ENCODE measurements at places on chromosomes 7 and 10.

DNA sequence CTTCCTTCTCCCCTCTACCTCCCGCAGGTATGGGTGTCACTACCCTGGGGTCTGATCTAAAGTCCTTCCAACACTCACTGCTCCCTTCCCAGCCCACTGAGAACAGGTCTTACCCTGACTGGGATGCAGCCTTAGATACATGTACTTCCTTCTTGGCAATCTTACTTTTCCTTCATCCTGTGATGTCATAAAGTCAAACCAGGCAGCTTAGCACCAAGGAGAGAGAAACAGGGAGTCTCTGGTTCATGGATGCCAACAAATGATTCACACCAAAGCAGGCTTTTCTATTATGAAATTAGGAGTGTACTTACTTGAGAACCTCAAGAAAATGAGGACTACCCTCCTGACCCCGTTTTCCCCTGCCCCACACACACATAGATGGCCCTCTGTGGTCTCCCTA is 111.0 kb upstream of the KMT2E start:
- DNase-seq = no peak

DNA sequence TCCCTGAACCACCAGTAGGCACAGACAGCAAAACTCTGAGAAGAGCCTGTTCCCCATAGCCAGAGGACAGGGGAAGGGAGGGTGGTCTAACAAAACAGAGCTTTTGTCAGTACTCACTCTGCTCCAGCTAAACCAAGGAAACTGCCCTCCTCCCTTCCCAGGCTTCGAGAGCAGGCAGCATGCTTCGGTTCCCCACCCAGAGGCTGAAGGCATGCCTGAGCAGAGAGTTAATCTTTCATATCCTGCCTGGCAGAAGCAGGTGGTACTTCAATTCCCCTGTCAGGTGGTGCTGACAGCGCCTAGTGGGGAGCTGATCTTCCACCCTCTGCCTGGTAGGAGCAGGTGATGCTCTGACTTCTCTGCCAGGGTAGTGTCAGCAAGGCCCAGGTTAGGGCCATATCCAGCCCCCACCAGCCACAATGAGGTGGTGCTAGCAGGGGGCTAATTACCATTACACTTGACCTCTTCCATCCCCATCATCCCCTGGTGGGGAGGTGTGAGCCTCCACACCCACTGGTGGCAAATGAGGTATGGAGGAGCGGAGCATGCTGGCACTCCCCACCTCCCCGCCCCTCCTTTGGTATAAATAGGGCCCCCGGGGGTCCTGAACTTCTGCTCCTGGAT is 35.1 kb downstream of the SDK1 start:
- DNase-seq = no peak

DNA sequence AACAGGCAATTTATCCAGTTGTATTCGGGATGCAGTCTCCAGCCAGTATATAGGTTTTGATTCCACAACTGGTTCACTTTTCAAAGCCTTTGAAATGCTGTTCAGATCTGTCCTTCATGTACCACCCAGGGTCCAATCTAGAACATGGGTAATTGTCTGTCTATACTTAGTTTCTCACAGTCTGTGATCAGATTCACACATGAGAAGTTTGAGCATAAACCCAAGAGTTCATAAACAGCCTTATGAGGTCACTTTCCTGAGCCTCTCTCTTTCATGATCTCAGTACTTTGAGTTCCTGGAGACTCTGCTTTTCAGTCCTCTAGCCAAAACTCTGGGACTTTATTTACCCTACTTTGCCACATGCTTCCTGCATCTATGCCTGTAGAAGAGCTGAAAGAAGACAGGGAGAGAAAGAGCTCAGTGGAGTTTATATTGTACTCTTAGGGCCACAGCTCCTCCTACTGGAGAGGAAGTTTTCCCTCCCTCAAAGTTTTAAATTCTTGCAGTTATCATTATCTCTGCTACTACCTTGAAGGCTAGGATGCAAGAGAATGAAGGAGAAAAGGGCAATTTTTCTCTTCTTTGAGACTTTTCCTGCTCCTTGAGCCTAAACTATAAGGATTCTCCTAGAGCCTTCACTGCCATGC is 172.0 kb downstream of the ZEB1 start:
- no peak for DNase-seq

- no peak for DNase-seq
Measured at GRCh38 chr10:43452356-43452914, 15.5 kb downstream of the ZNF487 start.

GRCh38 chr10:73744664-73744975 is 448 bp downstream of the SEC24C start:
- DNase-seq = peak; percentile 45

DNA sequence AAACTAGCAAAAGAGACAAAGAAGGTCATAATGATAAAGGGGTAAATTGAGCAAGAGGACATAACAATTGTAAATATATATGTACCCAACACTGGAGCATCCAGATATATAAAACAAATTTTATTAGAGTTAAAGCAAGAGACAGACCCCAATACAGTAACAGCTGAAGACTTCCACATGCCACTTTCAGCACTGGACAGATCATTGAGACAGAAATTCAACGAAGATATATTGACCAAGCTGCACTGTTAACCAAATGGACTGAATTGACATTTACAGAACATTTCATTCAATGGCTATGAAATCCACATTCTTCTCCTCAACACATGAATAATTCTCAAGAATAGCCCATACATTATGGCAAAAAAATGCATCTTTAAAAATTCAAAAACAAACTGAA is 378.2 kb downstream of the PTPRN2 start:
- no peak for DNase-seq

DNA sequence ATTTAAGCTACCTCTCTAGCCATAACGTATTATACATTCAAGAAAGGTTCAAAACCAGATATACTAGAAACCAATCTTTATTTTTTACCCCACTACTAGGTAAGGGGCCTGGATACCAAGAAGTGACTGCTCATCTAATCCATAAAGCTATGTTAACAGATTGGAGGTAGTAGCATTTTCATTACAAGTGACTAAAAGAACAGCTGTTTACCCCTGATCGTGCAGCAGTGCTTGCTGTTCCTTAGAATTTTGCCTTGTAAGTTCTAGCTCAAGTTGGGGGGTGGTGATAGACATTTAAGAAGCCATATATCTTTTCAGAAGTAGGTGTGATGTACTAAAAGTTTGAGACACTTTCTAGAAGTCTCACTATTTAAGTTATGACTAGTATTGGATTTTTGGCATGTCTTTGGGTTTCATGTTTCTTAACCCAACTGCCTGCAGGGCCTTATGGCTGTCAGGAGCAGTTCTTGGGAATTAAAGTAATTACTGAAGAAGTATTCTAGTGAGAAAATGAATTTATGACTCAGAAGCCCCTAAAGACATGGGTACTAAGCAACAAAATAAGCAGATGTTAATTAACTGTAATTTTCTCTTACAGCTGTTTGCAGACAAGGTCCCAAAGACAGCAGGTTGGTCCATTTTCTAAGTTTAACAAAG is 2.3 kb downstream of the PPIA start:
- no peak for DNase-seq

DNA sequence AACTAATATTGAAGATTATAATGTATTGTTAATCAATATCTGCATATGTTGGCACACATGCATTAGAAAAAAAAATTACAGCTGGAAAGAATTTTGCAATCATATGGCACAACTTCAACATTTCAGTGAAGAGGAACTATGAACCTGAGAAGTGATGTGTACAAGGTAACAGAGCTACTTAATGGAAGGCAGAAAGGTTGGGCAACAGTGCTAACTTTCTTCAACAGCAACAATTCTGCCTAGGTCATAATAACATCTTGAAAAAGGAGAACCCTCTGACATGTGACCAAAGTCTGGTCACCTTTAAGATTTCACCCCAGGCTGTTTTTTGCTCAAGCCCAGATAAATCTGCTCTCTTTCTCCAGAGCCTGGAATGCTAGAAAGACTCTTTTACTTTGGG is 47.9 kb upstream of the SKAP2 start:
- no peak for DNase-seq

- no peak for DNase-seq
Measured at GRCh38 chr7:90230834-90231233, 14.1 kb upstream of the CFAP69 start.

- no peak for DNase-seq
Measured at GRCh38 chr7:132300599-132301277, 275.5 kb downstream of the PLXNA4 start.

DNA sequence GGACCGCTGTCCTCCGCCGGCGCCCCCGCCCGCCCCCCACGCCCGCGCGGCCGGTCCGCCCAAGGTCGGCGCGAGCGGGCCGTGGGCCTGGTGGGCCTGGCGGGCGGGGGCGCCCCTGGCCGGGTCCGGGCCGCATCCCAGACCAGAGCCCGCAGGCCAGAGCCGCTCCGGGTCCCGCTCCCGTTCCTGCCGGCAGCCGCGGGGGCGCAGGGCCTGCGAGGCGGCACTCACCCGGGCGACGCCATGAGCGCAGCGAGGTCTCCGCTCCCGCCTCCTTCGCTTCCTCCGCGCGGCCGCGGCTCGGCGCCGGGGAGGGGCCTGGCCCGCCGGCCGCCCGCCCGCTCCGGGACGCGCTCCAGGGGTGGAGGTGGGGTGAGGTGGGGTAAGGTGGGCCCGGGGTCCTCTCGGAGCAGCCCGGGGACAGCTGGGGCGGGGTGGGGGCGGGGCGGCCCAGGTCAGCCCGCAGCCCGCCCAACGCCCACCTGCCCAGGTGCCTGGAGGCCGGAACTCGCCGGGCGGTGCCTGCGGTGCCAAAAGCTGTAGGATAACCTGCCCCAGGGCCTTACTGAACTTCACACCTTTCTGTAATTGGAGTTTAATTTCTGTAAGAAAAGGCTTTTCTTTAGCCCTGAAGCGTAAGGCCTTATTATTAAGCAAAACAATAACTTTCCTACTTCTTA is at the start of gene URGCP:
URGCP (minus strand) TSS at position 266 of the 680 bp plus-strand sequence; CDS start at position 245, 21 bp downstream.
- DNase-seq = peak; percentile 15

- no peak for DNase-seq
Measured at GRCh38 chr10:52993109-52993508, 220.5 kb upstream of the MBL2 start.
